ENCODE measurements at places on chromosomes 3 and 15. TPM values are rescaled to one million over a fixed set of nuclear protein-coding genes. Genes with fewer than 3 reads are reported as not detected.
A peak's percentile ranks its signal among the peaks of the same experiment; 100 is the strongest.

AGBL1 gene
- total RNA-seq: 0.04 TPM

- H3K27me3 ChIP-seq: no peaks in the 10 kb centered on the region
- peak overlapping the region; percentile 91 for H3K4me3 ChIP-seq
- peak overlapping the region; percentile 89 for H3K27ac ChIP-seq
- H3K36me3 ChIP-seq: peaks cover 3% of the 10 kb centered on the region
Observed at GRCh38 chr3:48446043-48446424, 503 bp upstream of the ATRIP start.

LYZL4 gene
- 4.3 TPM for total RNA-seq

- no peak overlapping the region for H3K4me3 ChIP-seq
- no peak overlapping the region for H3K27ac ChIP-seq
- DNase-seq: peak; percentile 31
- H3K36me3 ChIP-seq: no peaks in the 10 kb centered on the region
Observed at GRCh38 chr3:56969851-56970250, 90.6 kb upstream of the SPATA12 start.

PPARG gene
- total RNA-seq: 0.32 TPM

KLF15 gene
- 9.5 TPM for total RNA-seq

DNA sequence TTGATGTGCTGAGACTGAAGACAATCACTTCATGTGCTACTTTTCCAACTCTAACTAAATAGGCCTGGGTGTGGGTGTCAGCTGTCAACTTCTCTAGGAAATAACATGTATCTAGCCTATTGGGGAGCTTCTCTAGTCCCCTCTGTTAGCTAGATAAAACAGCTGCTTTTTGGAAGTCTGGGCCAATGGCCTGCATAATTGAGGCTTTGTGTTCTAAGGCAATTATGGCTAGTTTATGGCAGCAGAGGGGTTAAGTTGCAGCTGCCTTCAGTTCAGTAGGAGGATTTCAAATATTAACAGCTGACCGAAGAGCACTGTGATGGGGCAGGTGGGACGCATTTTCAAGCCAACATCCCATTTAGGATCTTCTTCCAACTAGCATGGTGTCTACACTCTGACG lies 6.4 kb downstream of the COL8A1 start:
- H3K4me1 ChIP-seq: no peaks in the 10 kb centered on the region
- DNase-seq: no peak
- no peak overlapping the region for H3K4me3 ChIP-seq
- H3K36me3 ChIP-seq: no peaks in the 10 kb centered on the region
- no peak overlapping the region for H3K27ac ChIP-seq

Data from cardiac muscle cell (in vitro differentiated cells and primary cell).